ENCODE measurements at places on chromosomes 12 and 14.

- DNase-seq, result no peak
These were observed 16.3 kb downstream of the TMEM106C start for GRCh38 chr12:47979686-47980085.

- no peak for DNase-seq
These were observed 1.1 kb upstream of the ITGA7 start for GRCh38 chr12:55708695-55709233.

GRCh38 chr12:51760231-51760630, 88.3 kb downstream of the FIGNL2 start:
- DNase-seq, result no peak

- no peak for DNase-seq
These were observed 272.4 kb upstream of the NPAS3 start for GRCh38 chr14:32666308-32666707.

DNA sequence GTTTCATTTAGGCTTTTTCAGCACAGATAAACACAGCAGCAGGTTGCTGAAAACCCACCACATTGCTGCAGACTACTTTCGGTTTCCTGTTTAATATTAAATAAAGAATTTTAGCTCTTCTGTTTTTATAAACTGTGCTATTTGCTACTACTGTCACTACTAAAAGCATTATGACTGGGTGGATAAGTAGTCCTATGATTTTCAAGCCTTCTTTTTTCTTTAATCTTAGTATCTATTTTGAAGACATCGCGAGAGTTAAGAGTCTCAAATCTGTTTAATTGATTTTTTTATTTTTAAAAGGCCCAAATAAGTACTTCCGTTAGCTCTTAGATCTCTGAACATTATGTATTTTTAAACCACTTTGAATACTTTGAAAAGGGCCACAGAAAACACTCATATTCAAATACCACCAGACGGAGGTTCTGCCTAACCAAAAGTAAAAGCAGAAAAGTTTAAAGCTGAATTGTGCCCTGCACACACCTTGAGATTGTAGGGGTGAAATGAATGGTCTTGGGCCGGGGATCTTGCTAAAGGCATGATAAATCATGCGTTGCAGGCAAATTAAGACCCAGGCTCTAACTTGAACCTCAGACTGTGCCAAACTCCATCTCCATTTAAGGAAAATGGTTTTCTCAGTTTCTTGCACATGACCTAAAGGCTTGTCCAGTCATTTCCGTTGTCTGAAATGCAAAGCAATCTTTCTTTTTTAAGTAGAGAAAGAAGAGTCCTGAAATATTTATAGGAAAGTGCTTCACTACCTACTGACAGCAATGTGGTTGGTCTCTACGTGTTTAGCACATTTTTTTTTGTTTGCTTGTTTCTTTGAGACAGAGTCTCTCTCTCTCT, 13.6 kb upstream of the FOXN3 start:
- DNase-seq, result peak; percentile 42

- no peak for DNase-seq
These were observed 305.6 kb downstream of the KCNH5 start for GRCh38 chr14:62739647-62740046.

DNA sequence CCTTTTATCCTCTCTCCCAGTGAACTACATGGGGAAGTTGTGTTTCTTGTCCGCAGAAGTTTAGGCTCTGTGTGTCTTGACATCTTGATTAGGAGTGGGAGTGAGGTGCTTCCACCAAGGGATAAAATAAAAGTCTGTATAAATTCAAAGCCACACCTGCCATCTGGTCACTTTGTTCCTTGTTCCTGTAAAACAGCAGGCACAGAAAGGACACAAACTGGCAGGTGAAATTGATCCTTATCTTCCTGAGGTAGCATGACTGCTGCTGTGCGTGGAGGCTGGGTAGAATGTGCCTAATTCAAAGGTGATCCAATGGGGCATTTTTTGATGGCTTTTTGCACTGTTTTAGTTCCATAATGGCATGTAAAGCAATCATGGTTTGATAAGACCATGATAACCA, 104.3 kb upstream of the KITLG start:
- no peak for DNase-seq

DNA sequence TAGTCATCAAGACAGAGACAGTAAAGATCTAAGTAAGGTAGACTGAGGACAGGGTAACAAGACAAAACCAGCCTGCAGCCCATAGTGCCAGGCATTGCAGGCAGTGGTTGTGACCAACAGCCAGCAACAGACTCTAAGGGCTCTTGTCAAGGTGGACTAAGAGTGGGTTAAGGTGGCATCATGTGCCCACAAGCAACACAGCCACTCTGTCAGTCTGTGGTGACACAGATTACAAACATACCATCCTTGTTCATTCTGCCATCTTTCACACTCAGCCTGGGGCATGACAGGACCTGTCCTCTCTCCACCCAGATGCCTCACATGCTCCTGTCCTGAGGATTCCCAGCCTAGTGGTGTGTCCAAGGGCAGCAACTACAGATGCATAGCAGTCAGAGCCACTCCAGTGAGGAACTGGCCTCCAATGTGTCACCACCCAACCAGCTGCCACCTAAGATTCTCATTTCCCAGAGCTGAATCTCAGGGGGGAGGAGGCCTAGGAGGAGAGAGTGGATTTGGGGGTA, 28.3 kb downstream of the VDR start:
- DNase-seq, result no peak

- DNase-seq, result no peak
These were observed 29.1 kb upstream of the LRTM2 start for GRCh38 chr12:1791104-1791841.

- no peak for DNase-seq
These were observed 33.1 kb downstream of the SNX6 start for GRCh38 chr14:34596891-34597290.

GRCh38 chr14:38964630-38965029, 138.4 kb downstream of the SEC23A start:
- DNase-seq, result no peak

DNA sequence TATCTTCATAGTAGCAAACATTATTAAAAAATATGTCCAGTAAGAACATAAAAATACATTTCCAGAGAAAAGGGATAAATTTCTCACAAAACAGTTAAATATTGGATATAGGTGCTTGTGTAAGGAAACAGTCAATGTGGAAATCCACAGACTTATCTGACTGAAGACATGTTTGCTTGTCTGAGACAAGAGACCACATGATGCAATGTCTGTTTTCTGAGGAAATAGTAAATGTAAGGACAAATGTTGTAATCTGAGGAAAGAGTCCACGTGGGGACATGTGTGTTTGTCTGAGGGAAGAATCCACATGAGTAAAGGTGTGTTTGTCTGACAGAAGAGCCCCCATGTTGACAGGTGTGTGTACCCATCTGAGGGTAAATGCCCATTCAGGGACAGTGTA, 1093.2 kb downstream of the TMEM121 start:
- peak; percentile 65 for DNase-seq

- peak; percentile 34 for DNase-seq
These were observed 356.1 kb downstream of the DAD1 start for GRCh38 chr14:22232933-22233332.

GRCh38 chr12:133165776-133166175, 15.5 kb upstream of the ZNF268 start:
- DNase-seq, result no peak

DNA sequence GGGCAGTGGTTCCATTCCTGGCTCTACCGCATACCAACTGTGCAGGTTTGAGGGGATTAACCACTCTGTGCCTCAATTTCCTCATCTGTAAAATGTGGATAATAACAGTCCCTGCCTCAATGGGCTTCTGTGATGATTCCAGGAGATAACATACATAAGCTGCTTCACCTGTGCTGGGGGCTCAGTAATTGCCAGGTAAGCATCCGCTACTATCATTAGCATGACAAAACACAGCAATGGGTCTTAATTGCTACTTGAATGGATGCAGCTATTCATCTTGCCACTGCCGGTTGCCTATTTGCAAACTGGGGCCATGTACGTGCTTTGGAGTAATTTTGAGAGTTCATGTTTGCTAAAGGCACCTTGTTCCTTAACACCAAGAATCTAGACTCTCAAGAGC, 132.6 kb downstream of the TMEM132D start:
- DNase-seq, result no peak

GRCh38 chr12:62724947-62725451, 210.0 kb downstream of the PPM1H start:
- DNase-seq, result peak; percentile 63

- no peak for DNase-seq
These were observed 192.1 kb upstream of the AMIGO2 start for GRCh38 chr12:47271800-47272239.

GRCh38 chr12:130589540-130590317, 126.4 kb downstream of the RIMBP2 start:
- no peak for DNase-seq

DNA sequence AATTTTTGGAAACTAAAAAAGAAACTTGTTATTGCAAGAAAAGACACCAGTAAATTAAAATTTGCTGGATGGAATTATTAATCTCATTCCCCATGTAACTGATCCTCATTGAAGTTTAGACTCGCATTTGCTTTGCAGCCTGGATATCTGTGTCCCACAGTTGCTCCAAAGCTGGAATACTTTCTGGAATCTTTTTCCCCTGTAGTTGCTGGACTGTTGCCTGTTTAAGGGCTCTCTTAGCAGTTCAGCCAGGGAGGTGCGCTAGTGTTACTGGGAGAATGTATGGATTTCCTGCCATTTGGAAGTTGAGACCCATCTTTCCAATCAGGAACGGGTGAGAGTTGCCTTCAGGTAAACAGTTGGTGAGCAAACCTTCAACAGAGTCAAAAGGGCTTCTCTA, 20.3 kb downstream of the BCL2L14 start:
- no peak for DNase-seq

GRCh38 chr12:125530876-125531275, 465.6 kb downstream of the AACS start:
- DNase-seq, result no peak

All from inflammatory macrophage treated with lipopolysaccharide for 1 hour (primary cell).